ENCODE measurements at places on chromosomes 3 and 15. TPM values are rescaled to one million over a fixed set of nuclear protein-coding genes. Genes with fewer than 3 reads are reported as not detected.

The RGMA gene
- not detected for polyA plus RNA-seq

The LIPH gene
- polyA plus RNA-seq, result 0.45 TPM

The TM4SF4 gene
- polyA plus RNA-seq, result not detected

The STRC gene
- polyA plus RNA-seq, result not detected

The SYNM gene
- not detected for polyA plus RNA-seq

DNA sequence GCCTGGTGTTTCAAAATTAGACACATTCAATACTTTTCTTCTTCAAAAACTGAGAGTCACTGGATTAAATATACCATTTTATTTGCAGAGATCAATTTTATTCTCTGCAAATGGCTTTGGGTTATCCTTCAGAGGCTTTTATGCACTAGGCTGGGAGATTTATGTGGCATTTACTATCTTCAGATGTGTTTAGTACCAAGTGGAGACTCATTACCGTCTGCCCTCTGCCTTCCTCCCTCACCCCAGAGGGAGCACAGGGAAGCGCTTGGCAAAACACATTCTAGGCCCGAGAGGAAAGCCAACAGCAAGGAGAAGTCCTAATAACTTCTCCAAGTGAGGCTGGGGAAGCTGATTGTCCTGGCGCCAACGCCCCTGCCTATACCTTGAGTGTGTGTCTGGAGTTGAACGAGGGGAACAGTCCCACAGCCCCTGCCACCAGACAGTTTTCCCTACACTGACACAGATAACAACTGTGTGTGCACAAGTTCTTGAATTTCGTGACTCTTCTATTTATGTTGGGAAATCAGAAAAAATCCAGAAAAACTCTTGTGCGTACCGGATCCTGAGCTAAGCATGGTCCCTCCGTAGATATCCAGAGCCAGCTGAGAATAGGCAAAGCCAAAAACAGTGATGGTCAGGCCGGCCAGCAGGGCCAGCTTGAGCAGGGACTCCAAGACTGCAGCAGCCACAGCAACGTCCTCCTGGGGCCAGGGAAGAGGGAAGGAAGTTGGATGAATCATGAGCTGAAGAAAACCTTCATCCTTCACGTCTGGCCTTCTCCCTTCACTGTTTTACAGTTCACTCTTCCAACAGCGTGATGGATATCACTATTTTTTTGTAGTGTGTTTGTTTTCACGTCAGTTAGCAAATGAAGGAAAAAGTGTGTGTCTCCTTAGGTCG lies 26.6 kb downstream of the RFT1 start:
- peaks cover 2% of the 10 kb centered on the region for H3K27me3 ChIP-seq
- peaks cover 60% of the 10 kb centered on the region for H3K36me3 ChIP-seq
- no peak overlapping the region for H3K4me3 ChIP-seq

GRCh38 chr15:38254051-38254883 lies 1.6 kb downstream of the SPRED1 start:
- H3K27ac ChIP-seq, result peak overlapping the region; percentile 68
- H3K4me1 ChIP-seq, result peaks cover 33% of the 10 kb centered on the region
- peaks cover 14% of the 10 kb centered on the region for H3K27me3 ChIP-seq
- peak; percentile 35 for DNase-seq
- H3K36me3 ChIP-seq, result no peaks in the 10 kb centered on the region

DNA sequence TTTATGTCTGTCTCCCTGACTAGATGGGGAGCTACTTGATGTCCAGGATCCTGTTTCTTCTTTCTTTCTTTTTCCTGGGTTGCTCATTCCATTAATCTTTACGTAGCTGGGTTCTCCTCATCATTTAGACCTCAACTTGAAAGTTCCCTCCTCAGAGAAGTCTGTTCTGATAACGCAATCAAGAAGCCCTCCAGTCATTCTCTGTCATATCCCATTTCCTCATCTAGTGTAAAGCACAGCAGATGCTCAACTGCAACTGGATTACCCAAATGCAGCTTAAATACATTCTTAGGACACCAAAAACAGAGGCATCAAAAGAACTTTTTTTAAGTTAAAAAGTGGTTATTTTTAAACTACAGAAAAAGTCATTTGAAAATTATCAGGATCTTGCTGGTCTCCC lies 51.7 kb upstream of the ST3GAL6 start:
- H3K27ac ChIP-seq, result no peak overlapping the region
- no peak for DNase-seq
- no peaks in the 10 kb centered on the region for H3K4me1 ChIP-seq
- no peaks in the 10 kb centered on the region for H3K36me3 ChIP-seq

DNA sequence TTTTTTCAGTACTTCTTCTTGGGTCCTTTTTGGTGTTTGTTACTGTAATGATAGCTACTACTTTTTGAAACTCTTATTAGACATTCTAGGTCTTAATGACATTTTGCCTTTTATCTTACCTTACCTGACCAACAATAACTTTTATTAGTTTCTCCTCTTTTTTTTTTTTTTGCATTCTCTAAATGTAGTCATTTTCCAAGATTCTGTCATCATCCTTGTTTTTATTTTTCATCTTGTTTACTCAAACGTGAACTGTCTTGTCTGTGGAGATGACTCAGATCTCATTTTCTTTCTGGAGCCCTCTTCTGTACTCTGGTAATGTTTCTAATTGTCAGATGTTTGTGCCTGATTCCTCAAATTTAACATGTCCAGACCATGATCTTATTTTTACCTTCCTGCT lies 2.9 kb downstream of the ABHD5 start:
- H3K4me1 ChIP-seq, result peaks cover 46% of the 10 kb centered on the region
- no peak for DNase-seq
- no peaks in the 10 kb centered on the region for H3K36me3 ChIP-seq
- no peak overlapping the region for H3K27ac ChIP-seq
- H3K27me3 ChIP-seq, result peaks cover 14% of the 10 kb centered on the region

- H3K36me3 ChIP-seq, result no peaks in the 10 kb centered on the region
- H3K27me3 ChIP-seq, result no peaks in the 10 kb centered on the region
- H3K4me3 ChIP-seq, result peak within 1 kb of the TSS; percentile 5
These were observed at the start of gene EPHA3 for GRCh38 chr3:89107461-89108290. EPHA3 (plus strand) TSS chr3:89107621; CDS start chr3:89107749, 128 bp downstream.

GRCh38 chr3:46386205-46386604 lies 15.5 kb downstream of the CCR5 start:
- H3K4me3 ChIP-seq, result no peak overlapping the region
- no peaks in the 10 kb centered on the region for H3K36me3 ChIP-seq
- peaks cover 18% of the 10 kb centered on the region for H3K4me1 ChIP-seq
- H3K27ac ChIP-seq, result no peak overlapping the region
- DNase-seq, result no peak
- H3K27me3 ChIP-seq, result peaks cover 5% of the 10 kb centered on the region

GRCh38 chr3:52068055-52068571 lies 11.7 kb upstream of the DUSP7 start:
- H3K36me3 ChIP-seq, result no peaks in the 10 kb centered on the region
- H3K27me3 ChIP-seq, result no peaks in the 10 kb centered on the region
- DNase-seq, result no peak
- H3K27ac ChIP-seq, result no peak overlapping the region
- peaks cover 20% of the 10 kb centered on the region for H3K4me1 ChIP-seq
- no peak overlapping the region for H3K4me3 ChIP-seq

- DNase-seq, result no peak
- no peaks in the 10 kb centered on the region for H3K4me1 ChIP-seq
- H3K27ac ChIP-seq, result no peak overlapping the region
- H3K36me3 ChIP-seq, result no peaks in the 10 kb centered on the region
These were observed 170.0 kb downstream of the MINAR1 start for GRCh38 chr15:79602180-79602579.

- no peaks in the 10 kb centered on the region for H3K4me1 ChIP-seq
- H3K27me3 ChIP-seq, result no peaks in the 10 kb centered on the region
- H3K27ac ChIP-seq, result no peak overlapping the region
- no peak for DNase-seq
- no peak overlapping the region for H3K4me3 ChIP-seq
These were observed 400.0 kb upstream of the PPP2R3A start for GRCh38 chr3:135565546-135565945.

GRCh38 chr3:66037330-66037985 lies 1.3 kb downstream of the MAGI1 start:
- no peaks in the 10 kb centered on the region for H3K36me3 ChIP-seq
- peaks cover 20% of the 10 kb centered on the region for H3K27me3 ChIP-seq
- H3K4me3 ChIP-seq, result no peak overlapping the region
- no peak for DNase-seq

GRCh38 chr3:141240687-141241615 lies 9.3 kb downstream of the PXYLP1 start:
- DNase-seq, result no peak
- peaks cover 14% of the 10 kb centered on the region for H3K36me3 ChIP-seq
- H3K4me1 ChIP-seq, result peaks cover 54% of the 10 kb centered on the region

DNA sequence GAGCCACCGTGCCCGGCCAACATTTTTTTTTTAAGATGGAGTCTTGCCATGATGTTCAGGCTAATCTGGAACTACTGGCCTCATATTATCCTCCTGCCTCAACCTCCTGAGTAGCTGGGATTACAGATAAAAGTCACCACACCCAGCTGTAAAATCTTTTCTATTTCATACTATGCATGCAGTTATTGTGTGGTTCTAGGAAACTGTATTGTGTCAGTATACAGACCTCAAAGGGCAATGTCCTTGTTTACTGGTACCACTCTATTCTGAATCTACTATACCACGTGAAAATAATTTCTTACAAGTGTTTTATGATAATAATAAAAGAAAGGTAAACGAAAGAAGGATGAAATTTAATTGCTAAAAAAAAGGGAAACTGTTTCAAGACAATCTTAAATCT lies 123.5 kb upstream of the PTX3 start:
- H3K27ac ChIP-seq, result no peak overlapping the region
- H3K4me1 ChIP-seq, result no peaks in the 10 kb centered on the region
- peaks cover 6% of the 10 kb centered on the region for H3K27me3 ChIP-seq
- no peak overlapping the region for H3K4me3 ChIP-seq
- no peak for DNase-seq
- no peaks in the 10 kb centered on the region for H3K36me3 ChIP-seq

GRCh38 chr15:57743424-57743823 lies 36.9 kb downstream of the POLR2M start:
- DNase-seq, result no peak
- H3K27ac ChIP-seq, result no peak overlapping the region
- H3K27me3 ChIP-seq, result no peaks in the 10 kb centered on the region
- peaks cover 3% of the 10 kb centered on the region for H3K36me3 ChIP-seq
- H3K4me3 ChIP-seq, result no peak overlapping the region

- H3K36me3 ChIP-seq, result no peaks in the 10 kb centered on the region
- H3K27ac ChIP-seq, result no peak overlapping the region
- H3K27me3 ChIP-seq, result no peaks in the 10 kb centered on the region
- no peak overlapping the region for H3K4me3 ChIP-seq
- H3K4me1 ChIP-seq, result no peaks in the 10 kb centered on the region
These were observed 390.5 kb downstream of the DIPK2A start for GRCh38 chr3:144362126-144362525.

- peak overlapping the region; percentile 18 for H3K4me3 ChIP-seq
- H3K27ac ChIP-seq, result peak overlapping the region; percentile 64
- no peaks in the 10 kb centered on the region for H3K36me3 ChIP-seq
- no peak for DNase-seq
- no peaks in the 10 kb centered on the region for H3K27me3 ChIP-seq
- H3K4me1 ChIP-seq, result peaks cover 47% of the 10 kb centered on the region
These were observed 9.3 kb upstream of the RFTN1 start for GRCh38 chr3:16522834-16523233.

DNA sequence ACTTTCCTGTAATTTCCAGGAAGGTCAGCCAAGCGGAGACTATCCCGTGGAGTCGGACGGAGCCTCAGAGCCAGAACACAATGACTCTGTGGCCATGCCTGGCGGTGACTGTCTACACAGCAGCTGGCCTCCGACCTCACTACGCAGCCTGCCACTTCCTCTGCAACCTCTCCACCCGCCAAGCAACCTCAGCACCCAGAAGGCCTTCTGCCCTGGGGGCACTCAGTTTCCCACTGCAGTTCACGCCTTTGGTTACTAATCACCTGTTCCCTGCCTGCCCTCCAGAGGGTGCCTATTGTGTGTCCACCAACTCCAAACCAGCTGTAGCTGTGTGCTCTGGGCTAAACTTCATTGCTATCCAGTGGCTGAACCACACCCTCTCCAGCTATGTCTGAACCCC lies 44.0 kb downstream of the TM2D3 start:
- DNase-seq, result no peak
- no peaks in the 10 kb centered on the region for H3K4me1 ChIP-seq
- H3K27ac ChIP-seq, result no peak overlapping the region
- peaks cover 9% of the 10 kb centered on the region for H3K27me3 ChIP-seq
- no peak overlapping the region for H3K4me3 ChIP-seq
- no peaks in the 10 kb centered on the region for H3K36me3 ChIP-seq

- no peaks in the 10 kb centered on the region for H3K4me1 ChIP-seq
- no peak overlapping the region for H3K27ac ChIP-seq
- no peaks in the 10 kb centered on the region for H3K36me3 ChIP-seq
- H3K27me3 ChIP-seq, result peaks cover 3% of the 10 kb centered on the region
- no peak overlapping the region for H3K4me3 ChIP-seq
These were observed 91.6 kb upstream of the LIPC start for GRCh38 chr15:58340176-58340575.

- no peaks in the 10 kb centered on the region for H3K36me3 ChIP-seq
- H3K27ac ChIP-seq, result no peak overlapping the region
- no peaks in the 10 kb centered on the region for H3K27me3 ChIP-seq
- no peak for DNase-seq
- no peaks in the 10 kb centered on the region for H3K4me1 ChIP-seq
These were observed 184.9 kb downstream of the NR2F2 start for GRCh38 chr15:96515371-96515770.

DNA sequence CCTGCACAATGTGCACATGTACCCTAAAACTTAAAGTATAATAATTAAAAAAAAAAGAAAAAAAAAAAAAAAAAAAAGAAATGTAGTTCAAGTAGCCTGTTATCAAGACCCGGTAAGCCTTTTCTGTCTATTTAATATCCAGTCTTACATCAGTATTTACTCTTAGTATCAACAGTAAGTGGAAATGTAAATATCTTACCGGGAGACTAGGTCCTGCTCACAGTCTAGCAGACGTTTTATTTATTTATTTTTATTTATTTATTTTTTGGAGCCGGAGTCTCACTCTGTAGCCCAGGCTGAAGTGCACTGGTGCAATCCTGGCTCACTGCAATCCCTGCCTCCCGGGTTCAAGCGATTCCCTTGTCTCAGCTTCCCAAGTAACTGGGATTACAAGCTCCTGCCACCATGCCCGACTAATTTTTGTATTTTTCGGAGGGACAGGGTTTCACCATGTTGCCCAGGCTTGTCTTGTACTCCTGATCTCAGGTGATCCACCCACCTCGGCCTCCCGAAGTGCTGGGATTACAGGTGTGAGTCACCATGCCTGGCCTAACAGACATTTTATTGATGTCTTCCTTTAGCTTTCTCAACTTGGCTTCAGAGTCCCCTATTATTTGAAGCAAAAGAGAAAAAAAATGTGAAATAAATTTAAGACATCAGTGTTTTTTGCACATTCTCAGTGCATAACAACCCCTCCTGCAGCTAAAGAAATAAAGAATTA lies 19.9 kb downstream of the C2CD4B start:
- no peak for DNase-seq
- no peaks in the 10 kb centered on the region for H3K36me3 ChIP-seq
- no peaks in the 10 kb centered on the region for H3K4me1 ChIP-seq
- H3K4me3 ChIP-seq, result no peak overlapping the region
- peaks cover 6% of the 10 kb centered on the region for H3K27me3 ChIP-seq
- no peak overlapping the region for H3K27ac ChIP-seq

DNA sequence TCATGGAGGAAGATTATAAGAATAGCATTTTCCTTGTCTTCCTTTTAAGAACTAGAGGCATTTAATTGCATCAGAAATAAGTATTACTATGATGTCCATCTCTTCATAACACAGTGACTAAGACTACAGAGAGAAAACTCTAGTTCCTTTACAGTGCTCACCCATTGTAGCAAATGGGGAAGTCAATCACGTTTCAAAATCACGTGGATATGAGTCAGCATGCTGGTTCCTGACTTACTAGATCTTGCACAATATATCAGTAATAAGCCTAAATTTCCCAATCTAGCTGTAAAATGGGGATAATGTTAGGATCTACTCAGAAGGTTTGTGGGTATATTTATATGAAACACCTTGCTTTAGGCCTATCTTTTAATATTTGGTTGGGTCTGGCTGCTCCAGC lies 254.8 kb upstream of the EOMES start:
- H3K4me3 ChIP-seq, result no peak overlapping the region
- H3K4me1 ChIP-seq, result no peaks in the 10 kb centered on the region
- H3K36me3 ChIP-seq, result peaks cover 1% of the 10 kb centered on the region
